Ascending aorta (tissue), 2 donors: ENCODE measurements at places on chromosomes 5 and 9.
A peak's percentile ranks its signal among the peaks of the same experiment; 100 is the strongest.

- no peak overlapping the region for H3K27ac ChIP-seq
- H3K36me3 ChIP-seq = no peaks in the 10 kb centered on the region
- H3K27me3 ChIP-seq = no peaks in the 10 kb centered on the region
- H3K4me1 ChIP-seq = no peaks in the 10 kb centered on the region
- H3K4me3 ChIP-seq = no peak overlapping the region
- DNase-seq = no peak
These were observed 46.4 kb upstream of the KDM4C start for GRCh38 chr9:6711403-6711802.

GRCh38 chr9:125561509-125562148 is 145.4 kb downstream of the MAPKAP1 start:
- H3K27me3 ChIP-seq = no peaks in the 10 kb centered on the region
- no peaks in the 10 kb centered on the region for H3K4me1 ChIP-seq
- no peak overlapping the region for H3K4me3 ChIP-seq
- H3K27ac ChIP-seq = no peak overlapping the region
- no peak for DNase-seq

- no peak for DNase-seq
- H3K4me1 ChIP-seq = no peaks in the 10 kb centered on the region
- H3K27me3 ChIP-seq = no peaks in the 10 kb centered on the region
- no peak overlapping the region for H3K27ac ChIP-seq
These were observed 87.0 kb upstream of the NR5A1 start for GRCh38 chr9:124594225-124594624.

DNA sequence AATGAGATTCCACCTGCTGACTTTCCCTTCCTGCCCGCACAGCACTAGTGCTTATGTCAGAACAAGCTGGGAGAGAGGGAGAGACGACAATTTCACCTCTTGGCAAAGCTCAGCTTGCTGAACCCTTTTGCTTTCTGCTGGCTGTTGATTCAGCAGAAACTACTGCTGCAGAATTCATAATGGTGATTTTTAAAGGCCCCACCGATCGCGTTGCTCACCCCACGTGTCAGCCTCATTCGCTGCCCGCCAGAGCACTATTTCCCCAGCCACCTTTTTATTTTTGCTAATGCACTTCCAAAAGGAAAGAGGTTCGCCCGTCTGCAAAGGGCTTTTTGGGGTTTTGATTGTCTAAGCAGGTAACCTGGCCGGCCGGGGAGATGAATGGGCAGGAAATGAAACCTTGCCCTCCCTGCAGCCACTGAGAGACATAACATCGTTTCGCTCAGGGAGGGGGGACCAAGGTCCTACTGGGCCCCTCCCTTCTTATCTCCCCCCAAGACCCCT is 1.3 kb downstream of the PPP2R2B start:
- peak overlapping the region; percentile 50 for H3K27ac ChIP-seq
- no peaks in the 10 kb centered on the region for H3K36me3 ChIP-seq
- peak overlapping the region; percentile 85 for H3K4me3 ChIP-seq
- no peak for DNase-seq
- no peaks in the 10 kb centered on the region for H3K27me3 ChIP-seq

DNA sequence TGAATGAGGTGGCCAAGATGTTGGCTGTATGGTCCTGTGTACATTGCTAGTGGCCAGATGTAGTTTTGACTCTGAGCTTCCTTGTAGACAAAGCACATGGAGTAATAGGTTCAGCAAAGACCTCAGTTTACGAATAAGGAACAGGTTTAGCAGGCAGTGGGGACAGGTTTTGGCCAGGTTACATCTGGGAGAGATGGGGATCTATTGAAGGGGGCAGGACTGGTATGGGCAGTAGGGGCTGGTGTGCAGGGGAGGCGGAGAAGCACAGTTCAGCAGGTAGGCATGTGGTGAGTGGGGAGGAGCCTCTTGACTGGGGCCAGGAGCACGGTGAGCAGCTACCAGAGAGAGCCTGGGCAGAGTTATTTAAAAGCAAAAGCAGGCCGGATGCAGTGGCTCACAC is 67.3 kb downstream of the PDZD2 start:
- H3K4me1 ChIP-seq = no peaks in the 10 kb centered on the region
- no peak overlapping the region for H3K27ac ChIP-seq
- no peak overlapping the region for H3K4me3 ChIP-seq
- DNase-seq = no peak
- H3K27me3 ChIP-seq = no peaks in the 10 kb centered on the region

- no peaks in the 10 kb centered on the region for H3K4me1 ChIP-seq
- DNase-seq = no peak
- H3K36me3 ChIP-seq = no peaks in the 10 kb centered on the region
- H3K27me3 ChIP-seq = no peaks in the 10 kb centered on the region
These were observed 23.8 kb upstream of the ZNF622 start for GRCh38 chr5:16489322-16489791.

GRCh38 chr5:176366232-176366894 is 1.1 kb downstream of the ARL10 start:
- peaks cover 8% of the 10 kb centered on the region for H3K4me1 ChIP-seq
- no peak for DNase-seq
- no peaks in the 10 kb centered on the region for H3K27me3 ChIP-seq
- peak overlapping the region; percentile 76 for H3K27ac ChIP-seq
- H3K36me3 ChIP-seq = peaks cover 15% of the 10 kb centered on the region

GRCh38 chr5:76547891-76548524 is 75.2 kb downstream of the F2RL2 start:
- no peak for DNase-seq
- no peak overlapping the region for H3K4me3 ChIP-seq
- no peaks in the 10 kb centered on the region for H3K4me1 ChIP-seq
- H3K27me3 ChIP-seq = no peaks in the 10 kb centered on the region
- H3K27ac ChIP-seq = no peak overlapping the region

- no peaks in the 10 kb centered on the region for H3K36me3 ChIP-seq
- DNase-seq = no peak
- no peak overlapping the region for H3K27ac ChIP-seq
These were observed 31.0 kb upstream of the MEGF9 start for GRCh38 chr9:120745278-120745677.

- no peak overlapping the region for H3K27ac ChIP-seq
- no peaks in the 10 kb centered on the region for H3K27me3 ChIP-seq
- H3K4me1 ChIP-seq = no peaks in the 10 kb centered on the region
- H3K4me3 ChIP-seq = no peak overlapping the region
- no peaks in the 10 kb centered on the region for H3K36me3 ChIP-seq
These were observed 1058.5 kb upstream of the SEMA6A start for GRCh38 chr5:117633093-117633492.

GRCh38 chr5:132300577-132301343 is 6.6 kb downstream of the SLC22A4 start:
- H3K27me3 ChIP-seq = no peaks in the 10 kb centered on the region
- H3K36me3 ChIP-seq = no peaks in the 10 kb centered on the region
- no peaks in the 10 kb centered on the region for H3K4me1 ChIP-seq
- H3K4me3 ChIP-seq = no peak overlapping the region
- H3K27ac ChIP-seq = no peak overlapping the region
